ENCODE measurements at places on chromosomes 6 and 20.

GRCh38 chr20:1688886-1689538 lies 31.4 kb upstream of the SIRPG start:
- no peak for DNase-seq

DNA sequence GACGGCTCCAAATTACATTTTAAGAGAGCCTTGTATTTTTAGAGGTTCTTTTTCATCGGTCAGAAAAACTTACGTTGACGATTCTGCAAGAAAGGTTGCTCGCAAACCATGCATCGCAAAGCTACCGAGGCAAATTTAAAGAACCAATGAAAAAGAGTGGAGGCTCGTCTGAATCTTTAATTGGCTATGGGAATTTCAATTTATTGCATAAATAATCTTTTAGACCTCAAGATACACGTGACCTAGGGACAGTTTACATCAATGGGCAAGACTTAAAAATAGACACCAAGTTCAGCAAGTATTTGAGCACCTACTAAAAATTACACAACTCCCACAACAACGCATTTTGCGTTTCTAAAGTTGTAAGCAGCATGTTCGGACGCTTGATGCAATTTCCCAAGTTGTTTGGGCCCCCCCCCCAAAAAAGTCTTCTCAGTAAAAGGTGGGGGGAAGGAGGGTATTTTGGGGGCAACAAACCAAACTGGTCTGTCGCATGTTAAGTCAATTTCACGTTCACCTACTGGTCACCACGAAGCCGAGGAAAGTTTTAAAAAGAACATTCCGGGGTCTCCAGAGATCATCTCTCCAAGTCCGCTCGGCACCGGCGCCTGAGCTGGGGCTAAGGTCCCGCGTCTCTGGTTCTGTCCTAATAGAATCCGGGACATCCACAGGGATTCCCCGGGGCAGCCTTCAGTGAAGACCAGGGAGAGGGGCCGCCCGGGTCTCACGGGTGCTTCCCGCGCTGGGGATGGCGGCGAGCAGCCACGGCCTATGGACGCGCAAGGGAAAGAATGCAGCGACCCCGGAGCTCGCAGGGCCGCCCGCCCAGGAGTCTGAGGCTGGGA lies 851 bp downstream of the SNX5 start:
- no peak for DNase-seq

- no peak for DNase-seq
Measured at GRCh38 chr20:8952721-8953120, 116.2 kb upstream of the PLCB4 start.

DNA sequence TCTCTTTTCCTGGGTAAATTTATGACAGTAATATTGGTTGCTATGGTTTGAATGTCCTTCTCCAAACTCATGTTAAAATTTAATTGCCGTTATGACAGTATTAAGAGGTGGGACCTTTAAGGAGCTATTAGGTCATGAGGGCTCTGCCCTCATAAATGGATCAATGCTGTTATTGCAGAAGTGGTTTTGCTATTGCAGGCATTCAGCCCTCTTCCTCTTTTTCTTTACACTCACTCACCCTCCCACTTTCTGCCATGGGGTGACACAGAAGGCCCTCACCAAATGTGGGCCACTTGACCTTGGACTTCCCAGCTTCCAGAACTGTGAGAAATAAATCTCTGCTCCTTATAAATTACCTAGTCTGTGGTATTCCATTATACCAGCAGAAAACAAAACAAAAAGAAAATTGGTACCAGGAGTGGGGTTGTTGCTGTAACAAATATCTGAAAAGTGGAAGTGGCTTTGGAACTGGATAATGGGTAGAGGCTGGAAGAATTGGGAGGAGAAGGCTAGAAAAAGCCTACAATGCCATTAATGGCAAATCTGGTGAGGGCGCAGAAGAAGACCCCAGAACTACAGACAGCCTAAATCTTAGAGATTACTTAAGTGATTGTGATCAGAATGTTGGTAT lies 24.8 kb upstream of the IGF2R start:
- DNase-seq = no peak

DNA sequence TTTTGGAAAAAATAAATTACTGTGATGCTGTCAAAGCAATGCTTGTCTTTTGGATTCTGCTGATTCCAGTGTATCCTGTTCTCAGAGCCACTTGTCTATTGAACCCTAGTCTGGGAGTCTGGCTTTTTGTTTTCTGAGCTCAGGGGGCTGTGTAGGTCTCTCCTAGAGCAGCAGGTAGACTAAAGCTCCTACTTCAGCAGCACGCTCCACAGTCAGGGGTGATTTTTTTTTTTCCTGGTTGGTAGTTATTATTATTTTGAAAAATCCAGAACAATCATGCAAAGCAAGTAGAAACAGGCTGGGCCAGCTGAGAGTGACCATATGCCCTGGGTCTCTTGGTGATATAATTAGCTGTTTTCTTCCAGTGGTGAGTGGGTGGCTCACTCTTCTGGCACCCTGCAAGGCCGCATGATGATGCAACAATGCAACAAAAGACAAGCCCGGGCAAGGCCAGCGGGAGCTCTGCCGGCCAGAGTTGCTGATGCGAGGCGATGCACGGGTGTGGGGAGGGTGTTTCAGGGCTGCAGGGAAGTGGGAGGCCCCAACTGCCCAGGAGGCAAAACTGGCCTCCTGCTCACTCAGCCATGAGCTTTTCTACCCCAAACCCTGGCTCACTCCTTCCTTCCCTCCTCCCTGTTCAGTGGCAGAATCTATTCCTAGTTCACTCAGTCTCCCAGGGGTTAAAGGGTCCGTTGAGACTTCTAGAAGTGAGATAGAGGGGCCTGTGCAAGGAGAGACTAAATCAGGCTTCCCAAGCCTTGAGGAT lies 11.5 kb upstream of the CDKN1A start:
- DNase-seq = no peak

DNA sequence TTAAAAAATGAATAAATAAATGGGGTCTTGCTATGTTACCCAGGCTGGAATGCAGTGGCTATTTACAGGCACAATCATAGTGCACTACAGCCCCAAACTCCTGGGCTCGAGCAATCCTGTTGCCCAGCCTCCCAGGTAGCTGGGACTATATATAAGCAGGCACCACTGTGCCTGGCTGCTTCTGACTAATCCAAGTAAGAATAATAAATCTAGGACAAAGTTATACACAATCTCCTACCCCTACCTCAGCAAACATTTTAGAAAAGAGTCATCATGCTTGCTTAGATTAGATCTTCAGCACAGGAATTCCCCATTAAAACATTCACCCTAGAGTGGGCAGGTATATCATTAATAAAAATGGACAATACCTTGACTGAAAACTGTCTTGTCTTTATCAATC lies 124.6 kb downstream of the REV3L start:
- no peak for DNase-seq

- no peak for DNase-seq
Measured at GRCh38 chr20:60869087-60869486, 383.0 kb upstream of the CDH4 start.

DNA sequence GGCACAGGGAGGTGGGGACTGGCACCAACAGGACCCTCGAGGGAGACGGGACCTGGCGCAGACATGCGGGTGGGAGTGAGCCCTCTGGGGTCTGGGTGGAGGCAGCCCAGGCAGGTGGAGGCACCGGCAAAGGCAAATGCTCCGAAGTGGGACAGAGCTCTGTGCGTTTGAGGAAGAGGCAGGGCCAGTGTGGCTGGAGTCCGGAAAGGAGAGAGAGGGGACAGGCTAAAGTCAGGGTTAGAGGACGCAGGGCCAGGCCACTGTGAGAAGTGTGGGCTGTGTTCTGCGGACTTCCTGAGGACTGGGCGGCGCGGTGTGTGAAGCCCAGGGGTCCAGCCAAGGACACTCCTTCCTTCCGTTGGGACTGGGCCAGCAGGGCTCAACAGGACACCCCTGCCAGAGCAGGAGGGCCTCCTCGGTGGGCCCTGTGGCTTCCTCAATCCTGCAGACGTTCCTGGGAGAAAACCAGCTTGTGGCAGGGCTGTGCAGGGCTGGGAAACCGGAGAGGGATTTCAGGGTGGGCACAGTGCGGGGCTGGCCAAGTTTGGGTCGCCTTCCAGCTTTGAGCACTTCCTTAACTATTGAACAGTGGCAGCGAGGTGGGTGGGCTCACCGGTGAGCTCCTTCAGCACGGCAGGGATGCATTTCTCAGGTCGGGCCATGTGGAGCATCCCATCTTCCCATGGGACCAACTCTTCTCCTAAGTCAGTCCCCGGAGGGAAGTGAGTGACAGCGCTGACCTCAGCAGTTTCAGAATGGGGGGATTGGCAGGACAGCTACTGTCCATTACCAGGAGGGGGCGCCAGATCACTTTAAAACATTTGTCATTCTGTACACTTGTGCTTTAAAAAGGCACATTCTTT lies 22.5 kb downstream of the MOCS3 start:
- DNase-seq = peak; percentile 65

- no peak for DNase-seq
Measured at GRCh38 chr20:32798046-32798981, 21.4 kb upstream of the MAPRE1 start.

DNA sequence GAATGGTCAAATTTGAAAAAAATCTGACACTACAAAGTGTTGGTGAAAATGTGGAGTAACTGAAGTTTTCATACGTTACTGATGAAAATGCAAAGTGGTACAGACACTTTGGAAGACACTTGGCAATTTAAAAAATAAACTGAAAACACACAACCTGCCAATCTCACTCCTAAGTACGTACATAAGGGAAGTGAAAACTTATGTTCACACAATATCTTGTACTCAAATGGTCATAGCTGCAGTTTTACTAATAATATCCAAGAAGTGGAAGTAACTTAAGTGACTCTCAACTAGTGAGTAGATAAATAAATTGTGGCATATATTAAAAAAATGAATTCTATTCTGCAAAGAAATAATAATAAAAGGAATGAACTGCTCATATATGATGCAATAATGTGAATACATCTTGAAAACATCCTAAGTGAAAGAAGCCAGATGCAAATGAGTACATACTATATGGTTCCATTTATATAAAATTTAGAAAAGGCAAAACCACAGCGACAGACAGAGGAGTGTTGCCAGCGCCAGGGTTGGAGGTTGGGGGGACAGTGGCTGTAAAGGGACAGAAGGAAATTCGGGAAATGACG lies 198.2 kb downstream of the ERMARD start:
- DNase-seq = no peak

GRCh38 chr6:3948866-3949265 lies 99.7 kb downstream of the FAM50B start:
- no peak for DNase-seq

DNA sequence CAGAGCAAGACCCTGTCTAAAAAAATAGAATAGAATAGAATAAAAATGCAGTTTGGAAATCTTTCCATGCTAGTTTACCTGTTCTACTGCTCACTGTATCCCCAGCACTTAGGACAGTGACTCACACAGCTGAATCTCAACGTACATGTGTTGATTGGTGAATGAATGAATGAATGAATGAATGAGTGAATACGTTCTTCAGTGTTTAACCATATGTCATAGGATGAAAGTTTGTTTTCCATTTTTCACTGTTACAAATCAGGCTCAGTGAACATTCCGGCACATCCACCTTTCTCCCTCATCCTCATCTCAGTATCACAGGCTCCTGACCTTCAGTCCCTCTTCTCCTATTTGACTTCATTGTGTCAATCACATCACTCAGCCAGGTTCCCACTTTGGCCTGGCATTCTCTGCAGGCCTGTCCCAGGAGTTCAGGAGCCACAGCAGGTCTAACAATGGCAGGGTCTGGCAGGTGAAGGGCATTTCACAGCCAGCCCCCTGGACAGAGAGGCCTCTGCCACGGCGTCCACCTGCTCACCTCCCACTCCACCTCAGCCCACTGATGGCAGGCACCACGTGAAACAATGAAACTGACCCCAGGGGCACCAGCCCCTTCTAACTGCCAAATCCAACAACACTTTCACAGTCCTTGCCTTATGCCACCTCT lies 7.9 kb downstream of the ZC3H12D start:
- no peak for DNase-seq

- DNase-seq = no peak
Measured at GRCh38 chr6:145749632-145750031, 14.3 kb upstream of the EPM2A start.

Measured in CD4-positive, alpha-beta T cell treated with Interferon alpha-2 for 1 hour (primary cell).